ENCODE measurements at places on chromosomes 1 and 21.
A peak's percentile ranks its signal among the peaks of the same experiment; 100 is the strongest.

GRCh38 chr1:243255791-243256512, at the start of gene SDCCAG8:
TSS of gene SDCCAG8 (plus strand) at chr1:243256041. CDS start at chr1:243256174, 133 bp downstream.
- H3K36me3 ChIP-seq: no peaks in the 10 kb centered on the region
- H3K27me3 ChIP-seq: no peaks in the 10 kb centered on the region
- peak; percentile 97 for DNase-seq
- H3K4me3 ChIP-seq: peak within 1 kb of the TSS; percentile 85

- peak overlapping the region; percentile 58 for H3K4me3 ChIP-seq
- peaks cover 25% of the 10 kb centered on the region for H3K4me1 ChIP-seq
- H3K27ac ChIP-seq: peak overlapping the region; percentile 73
- H3K36me3 ChIP-seq: no peaks in the 10 kb centered on the region
- no peaks in the 10 kb centered on the region for H3K27me3 ChIP-seq
- DNase-seq: peak; percentile 40
Observed at GRCh38 chr1:15684468-15685291, 560 bp downstream of the PLEKHM2 start.

GRCh38 chr1:96365596-96366390, 355.8 kb upstream of the PTBP2 start:
- no peaks in the 10 kb centered on the region for H3K36me3 ChIP-seq
- DNase-seq: no peak
- H3K4me1 ChIP-seq: no peaks in the 10 kb centered on the region

GRCh38 chr1:201114245-201115131, 2.3 kb upstream of the CACNA1S start:
- no peaks in the 10 kb centered on the region for H3K27me3 ChIP-seq
- peak; percentile 76 for DNase-seq
- H3K4me3 ChIP-seq: peak overlapping the region; percentile 57
- peaks cover 11% of the 10 kb centered on the region for H3K4me1 ChIP-seq
- no peaks in the 10 kb centered on the region for H3K36me3 ChIP-seq

Measured in CD4-positive, alpha-beta memory T cell (primary cell).